GM12891 (cell line): ENCODE measurements at places on chromosomes 6 and 20.
A peak's percentile ranks its signal among the peaks of the same experiment; 100 is the strongest.

- DNase-seq, result no peak
Measured at GRCh38 chr6:52558266-52559000, 18.4 kb downstream of the TRAM2 start.

DNA sequence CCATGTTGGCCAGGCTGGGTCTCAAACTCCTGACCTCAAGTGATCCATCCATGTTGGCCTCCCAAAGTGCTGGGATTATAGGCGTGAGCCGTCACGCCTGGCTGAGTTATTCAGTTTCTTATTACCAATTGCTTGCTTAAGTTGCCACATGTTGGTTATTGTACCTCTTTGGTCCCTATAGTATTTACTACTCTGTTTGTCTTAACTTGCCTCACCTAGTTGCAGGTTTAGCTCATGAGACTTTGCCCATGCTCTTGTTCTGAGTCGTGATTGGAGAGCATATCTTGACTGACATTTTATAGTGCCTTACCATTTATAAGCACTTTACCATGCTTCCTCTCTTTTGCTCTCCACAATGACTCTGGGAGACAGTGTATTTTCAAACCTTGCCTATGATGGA, 134.2 kb upstream of the HDGFL1 start:
- no peak for DNase-seq

GRCh38 chr6:23964865-23965264, 161.2 kb upstream of the NRSN1 start:
- DNase-seq, result no peak

DNA sequence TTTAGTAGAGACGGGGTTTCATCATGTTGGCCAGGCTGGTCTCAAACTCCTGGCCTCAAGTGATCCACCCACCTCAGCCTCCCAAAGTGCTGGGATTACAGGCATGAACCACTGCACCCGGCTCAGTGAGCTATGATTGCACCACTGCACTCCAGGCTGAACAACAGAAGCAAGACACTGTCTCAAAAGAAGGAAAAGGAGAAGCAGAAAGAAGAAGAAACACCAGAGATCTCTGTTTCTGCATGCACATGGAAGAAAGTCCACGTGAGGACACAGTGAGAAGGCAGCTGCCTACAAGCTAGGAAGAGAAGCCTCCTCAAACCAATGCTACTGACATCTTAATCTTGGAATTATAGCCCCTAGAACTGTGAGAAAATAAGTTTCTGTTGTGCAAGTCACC, 16.0 kb downstream of the ECT2L start:
- no peak for DNase-seq

DNA sequence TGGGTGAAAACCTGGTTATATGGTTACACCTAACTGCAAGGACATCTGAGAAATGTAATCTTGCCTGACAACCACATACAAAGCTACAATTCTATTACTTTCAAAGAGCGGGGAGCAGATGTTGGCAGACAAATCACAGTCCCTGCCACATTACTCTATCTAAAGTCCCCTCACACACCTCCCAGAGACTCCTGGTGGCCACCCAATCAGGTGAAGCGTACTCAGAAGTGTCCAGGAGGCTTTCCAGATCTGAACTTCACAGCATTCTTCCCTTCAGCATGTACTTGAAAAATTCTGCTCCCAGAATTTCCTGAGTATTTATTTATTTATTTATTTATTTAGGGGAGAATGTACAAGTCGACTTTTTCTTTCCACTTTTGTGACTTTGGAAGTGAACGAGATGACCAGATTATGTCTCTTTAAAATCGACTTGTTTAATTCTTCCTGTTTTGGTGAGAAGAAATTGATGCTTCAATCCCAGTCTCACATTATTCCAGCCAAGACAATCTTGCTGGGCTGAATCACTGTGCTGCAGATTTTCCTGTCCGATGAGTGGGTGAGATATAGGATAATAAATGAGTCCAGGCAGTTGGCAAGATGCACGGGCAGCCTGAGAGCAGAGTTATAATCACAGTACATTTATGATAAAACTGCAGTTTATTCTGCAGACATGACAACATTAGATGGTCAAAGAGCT, 46.9 kb upstream of the POPDC3 start:
- DNase-seq, result no peak

- no peak for DNase-seq
Measured at GRCh38 chr6:157198425-157199279, 124.7 kb downstream of the TMEM242 start.

DNA sequence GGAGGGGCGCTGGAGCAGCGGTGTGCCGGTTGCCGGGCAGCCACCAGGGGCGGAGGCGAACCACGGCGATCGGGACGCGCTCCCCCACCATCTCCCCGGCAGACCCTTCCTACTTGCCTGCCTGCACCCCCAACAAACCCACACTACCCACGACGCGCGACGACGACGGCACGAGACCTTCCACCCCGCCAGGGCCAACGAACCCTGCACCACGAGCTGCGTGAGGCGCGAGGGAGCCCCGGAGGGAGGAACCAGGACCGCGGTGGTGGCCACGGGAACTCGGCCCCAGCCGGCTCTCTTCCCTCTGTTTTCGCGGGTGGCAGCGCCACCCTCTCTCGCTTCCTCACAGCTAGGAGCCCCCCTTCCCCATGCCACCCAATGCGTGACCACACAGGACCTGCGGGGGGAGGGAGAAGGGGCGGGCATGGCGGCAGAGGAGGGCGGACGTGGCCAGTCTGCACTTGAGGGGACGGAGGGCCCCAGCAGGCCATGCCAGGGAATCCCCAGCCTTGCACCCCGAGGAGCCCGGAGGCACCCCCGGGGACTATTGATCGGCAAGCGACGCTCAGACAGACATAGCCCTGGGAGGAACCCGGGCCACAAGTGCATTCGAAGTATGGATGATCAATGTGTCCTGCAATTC, 1516.4 kb upstream of the DEFB115 start:
- no peak for DNase-seq

GRCh38 chr20:3572151-3572550, 91.0 kb downstream of the GFRA4 start:
- DNase-seq, result no peak

GRCh38 chr6:143539734-143540133, 28.2 kb upstream of the FUCA2 start:
- no peak for DNase-seq

- DNase-seq, result no peak
Measured at GRCh38 chr20:8228315-8228714, 96.2 kb downstream of the PLCB1 start.

GRCh38 chr6:12962529-12962928, 246.0 kb downstream of the PHACTR1 start:
- DNase-seq, result no peak

- no peak for DNase-seq
Measured at GRCh38 chr6:95133578-95133977, 443.8 kb upstream of the MANEA start.

DNA sequence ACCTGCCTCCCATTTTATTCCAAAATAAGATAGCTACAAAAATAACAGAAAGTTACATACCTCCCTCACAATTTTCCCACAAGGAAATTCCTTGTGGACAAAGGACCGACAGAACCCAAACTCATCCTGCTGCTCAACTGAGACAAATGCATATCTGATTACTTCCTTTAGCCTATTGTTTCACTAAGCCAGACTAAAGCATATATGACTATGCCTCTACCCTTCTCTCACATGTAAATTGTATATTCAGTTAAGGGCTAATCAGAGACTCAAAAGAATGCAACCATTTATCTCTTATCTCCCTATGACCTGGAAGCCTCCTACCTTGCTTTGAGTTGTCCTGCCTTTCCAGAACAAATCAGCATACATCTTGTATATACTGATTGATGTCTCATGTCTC, 72.1 kb downstream of the MANEA start:
- DNase-seq, result no peak

- no peak for DNase-seq
Measured at GRCh38 chr6:100593522-100593921, 128.8 kb upstream of the SIM1 start.

DNA sequence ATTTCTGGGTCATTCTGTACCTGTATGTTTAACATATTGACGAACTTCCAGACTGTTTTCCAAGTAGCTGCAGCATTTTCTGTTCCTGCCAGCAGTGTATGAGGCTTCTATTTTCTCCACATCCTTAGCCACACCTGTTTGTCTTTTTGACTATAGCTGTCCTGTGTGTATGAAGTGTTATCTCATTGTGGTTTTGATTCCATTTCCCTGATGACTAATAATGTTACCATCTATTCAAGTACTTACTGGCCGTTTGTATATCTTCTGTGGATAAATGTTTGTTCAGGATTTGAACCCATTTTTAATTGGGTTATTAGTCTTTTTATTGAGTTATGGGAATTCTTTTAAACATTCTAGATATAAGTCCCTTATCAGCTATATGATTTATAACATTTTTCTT, 95.2 kb downstream of the JAG1 start:
- DNase-seq, result no peak

- no peak for DNase-seq
Measured at GRCh38 chr6:119084784-119085183, 6.3 kb upstream of the FAM184A start.

DNA sequence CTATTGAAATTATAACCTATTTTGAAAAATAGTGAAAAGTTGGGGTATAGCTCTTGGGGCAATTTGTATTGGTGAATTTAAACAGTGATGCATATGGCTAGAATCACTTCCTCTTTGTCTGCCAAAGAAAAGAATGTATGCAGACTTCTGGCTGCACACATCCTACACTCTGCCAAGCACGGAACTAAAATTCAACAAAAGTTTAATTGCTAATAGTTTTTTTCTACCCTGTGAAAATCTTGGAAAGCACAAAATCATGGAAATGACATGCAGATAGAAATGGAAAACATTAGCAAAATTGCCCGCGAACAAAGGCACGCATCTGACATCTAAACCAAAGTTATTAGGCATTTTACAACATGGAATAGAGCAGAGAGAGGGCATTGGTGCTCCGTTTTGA, 106.4 kb upstream of the PDE10A start:
- no peak for DNase-seq

DNA sequence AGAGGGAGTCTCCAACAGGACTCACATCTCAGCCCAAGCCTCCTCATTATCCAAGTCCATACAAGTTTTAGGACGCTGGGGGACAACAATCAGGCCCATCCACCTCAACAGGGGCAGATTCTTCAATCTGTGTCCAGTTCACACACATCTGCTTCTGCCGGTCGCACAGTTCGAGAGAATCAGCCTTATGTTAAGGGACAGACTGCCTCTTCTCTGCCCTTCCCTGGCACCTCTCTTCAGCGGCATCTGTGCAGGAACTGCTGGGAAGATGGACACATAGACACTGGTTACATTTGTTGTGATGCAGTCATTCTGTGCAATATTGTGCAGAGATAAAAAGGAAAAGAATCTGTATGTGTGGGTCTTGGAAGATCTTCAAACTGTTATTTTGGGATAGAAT, 21.0 kb downstream of the ULBP1 start:
- no peak for DNase-seq

DNA sequence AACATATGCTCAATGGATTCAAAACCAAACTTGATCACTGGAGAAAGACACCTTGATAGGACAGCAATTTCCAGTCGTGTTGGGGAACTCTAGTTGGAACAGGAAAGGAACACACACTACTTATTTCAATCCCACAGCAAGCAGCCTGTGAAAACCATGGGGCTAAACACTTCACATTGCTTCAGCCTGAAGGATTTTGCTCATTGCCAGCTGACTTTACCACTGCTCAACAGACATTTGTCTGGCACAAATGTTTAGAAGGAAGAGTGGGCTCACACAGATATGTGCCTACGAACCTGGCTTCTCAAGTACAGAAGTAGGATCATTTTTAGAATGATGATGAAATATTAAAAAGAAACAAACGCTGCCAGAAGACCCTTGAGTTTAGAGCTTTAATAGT, 598.1 kb downstream of the PHF3 start:
- no peak for DNase-seq

DNA sequence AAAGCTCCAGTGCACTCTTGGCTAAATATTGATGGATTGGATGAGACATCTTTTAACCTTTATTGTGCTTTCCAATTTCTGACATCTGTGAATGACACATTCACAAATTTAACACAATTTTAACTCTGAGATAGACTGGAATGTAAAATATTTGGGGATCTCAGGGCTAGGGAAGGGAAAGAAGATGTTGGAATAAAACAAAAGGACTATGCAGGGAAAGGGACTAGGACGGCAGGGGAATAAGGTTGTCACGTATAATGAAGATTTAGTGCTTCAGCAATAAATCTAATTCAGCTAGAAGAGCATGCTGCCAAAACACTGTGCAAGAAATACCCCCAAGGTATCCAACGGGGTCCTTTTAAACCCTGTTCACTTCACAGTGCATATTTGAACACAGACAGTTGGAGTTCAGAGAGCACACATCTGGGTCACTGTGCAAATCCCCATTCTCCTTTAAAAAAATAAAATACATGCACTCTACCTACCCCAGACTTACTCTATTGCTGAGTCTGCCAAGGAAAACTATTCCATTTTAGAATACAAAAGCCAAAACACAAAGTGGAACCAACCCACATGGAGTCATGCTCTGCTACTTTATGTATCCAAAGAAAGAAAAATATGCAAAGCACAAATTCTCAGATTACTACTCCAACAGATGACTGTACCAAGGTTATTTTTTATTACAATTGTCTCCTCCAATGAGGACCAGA, 151.0 kb upstream of the RSPO3 start:
- no peak for DNase-seq

- DNase-seq, result no peak
Measured at GRCh38 chr6:37085198-37085597, 79.7 kb downstream of the FGD2 start.

GRCh38 chr6:13480631-13481501, 6.5 kb downstream of the GFOD1 start:
- DNase-seq, result no peak

DNA sequence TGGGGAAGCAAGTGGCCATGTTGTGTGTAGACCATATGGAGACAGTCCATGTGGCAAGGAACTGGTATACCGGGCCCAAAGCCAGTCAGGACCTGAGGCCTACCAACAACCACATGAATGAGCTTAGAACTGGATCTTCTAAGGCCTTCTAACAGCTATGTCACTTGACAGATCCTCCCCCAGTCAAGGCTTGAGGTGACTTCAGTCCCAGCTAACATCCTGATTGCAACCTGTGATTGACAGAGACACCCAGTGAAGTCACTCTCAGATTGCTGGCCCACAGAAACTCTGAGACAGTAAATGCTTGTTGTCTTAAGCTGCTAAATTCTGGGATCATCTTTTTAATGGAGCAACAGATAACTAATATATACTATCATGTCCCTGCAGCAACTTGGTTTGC, 32.9 kb downstream of the AHI1 start:
- no peak for DNase-seq

GRCh38 chr6:110101885-110102284, 77.6 kb downstream of the WASF1 start:
- peak; percentile 15 for DNase-seq

- peak; percentile 83 for DNase-seq
Measured at GRCh38 chr6:31652925-31653724, 664 bp upstream of the BAG6 start.

GRCh38 chr6:80145921-80146320, 39.5 kb downstream of the BCKDHB start:
- no peak for DNase-seq
